ENCODE measurements at places on chromosomes 7 and 10.

DNA sequence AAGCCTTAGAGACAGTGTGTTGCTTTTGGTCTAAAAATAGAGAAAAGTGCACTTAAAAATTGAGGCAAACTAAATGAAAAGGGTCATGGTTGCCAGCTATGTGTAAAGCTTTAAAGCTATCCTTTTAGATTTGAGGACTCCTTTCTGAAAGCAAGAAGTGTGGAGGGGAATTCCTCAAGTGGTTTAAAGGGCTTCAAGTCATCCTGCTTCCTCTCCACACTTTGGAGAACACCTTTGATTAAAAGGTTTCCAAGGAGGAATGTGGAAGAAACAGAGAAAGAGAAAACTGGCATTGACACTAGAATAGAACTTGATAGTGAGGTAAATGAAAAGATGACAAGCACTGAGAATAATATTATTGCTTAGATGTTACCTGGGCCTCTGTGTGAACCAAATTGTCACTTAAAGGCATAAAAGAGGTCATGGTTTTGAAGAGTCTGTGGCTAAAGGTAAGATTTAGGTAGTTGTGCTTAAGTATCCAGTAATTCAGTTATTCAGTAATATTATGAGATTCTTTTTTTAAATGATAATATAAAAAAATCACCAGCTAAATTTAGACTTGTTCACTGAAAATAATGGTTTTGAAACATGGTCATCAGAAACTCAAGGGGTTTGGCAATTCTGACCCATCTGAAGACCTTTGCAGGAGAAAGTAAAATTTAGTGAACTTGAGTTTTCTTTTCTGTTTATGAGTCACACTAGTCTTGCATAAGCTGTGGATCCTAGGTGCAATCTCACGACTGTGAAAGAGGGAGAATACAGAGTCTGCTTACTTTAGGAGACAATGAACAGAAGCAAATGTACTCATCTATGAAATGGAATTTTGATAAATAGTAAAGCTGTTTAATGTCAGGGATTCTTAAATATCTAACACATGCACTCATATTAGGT, 466.0 kb downstream of the KIF20B start:
- no peak for DNase-seq

DNA sequence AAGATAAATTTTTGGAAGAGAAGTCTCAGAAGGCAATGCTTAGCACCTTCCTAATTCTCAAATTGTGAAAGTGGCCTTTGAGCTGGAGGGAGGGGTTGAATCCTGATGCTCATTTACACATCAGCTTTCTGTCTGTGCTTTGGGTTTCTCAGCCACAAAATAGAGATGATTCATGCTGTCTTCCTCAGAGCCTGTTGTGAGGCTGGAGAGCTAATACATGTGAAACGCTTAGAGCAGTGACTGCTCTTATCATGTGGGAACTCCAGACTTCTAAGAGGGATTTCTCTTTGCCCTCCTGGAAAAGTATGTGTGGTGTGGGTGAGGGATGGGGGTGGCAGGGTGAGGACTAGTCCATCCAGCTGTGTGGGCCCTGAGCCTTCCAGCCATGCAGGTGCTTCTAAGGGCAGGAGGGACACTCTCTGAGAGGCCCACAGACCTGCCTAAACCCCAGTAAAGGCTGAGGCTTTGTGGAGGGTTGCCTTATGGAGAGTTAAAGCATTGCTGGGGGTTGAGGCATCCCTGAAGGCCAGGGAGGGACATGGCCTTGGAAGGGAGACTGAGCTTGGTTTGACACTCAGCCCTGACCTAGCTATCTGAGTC, 4.8 kb upstream of the EVX1 start:
- DNase-seq, result no peak

GRCh38 chr7:139071680-139072079, 35.8 kb upstream of the ZC3HAV1L start:
- no peak for DNase-seq

DNA sequence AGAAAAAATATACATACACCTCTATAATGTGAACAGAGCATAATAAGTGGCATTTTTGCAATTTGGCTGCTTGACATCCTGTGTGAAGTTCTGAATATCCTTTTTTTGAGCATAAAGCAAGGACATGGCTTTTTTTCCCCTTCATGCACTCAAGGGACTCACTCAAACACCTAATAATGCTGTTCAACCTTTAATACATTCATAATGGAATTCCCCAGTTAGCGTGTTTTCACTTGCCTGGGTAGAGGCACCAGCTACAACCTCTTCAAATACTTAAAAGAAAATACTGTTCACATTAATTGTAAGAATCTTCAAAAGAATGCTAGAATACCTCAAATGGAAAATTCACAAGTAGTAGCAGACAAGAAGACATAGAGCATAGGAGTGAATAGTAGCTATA, 316.8 kb downstream of the PCDH15 start:
- no peak for DNase-seq

DNA sequence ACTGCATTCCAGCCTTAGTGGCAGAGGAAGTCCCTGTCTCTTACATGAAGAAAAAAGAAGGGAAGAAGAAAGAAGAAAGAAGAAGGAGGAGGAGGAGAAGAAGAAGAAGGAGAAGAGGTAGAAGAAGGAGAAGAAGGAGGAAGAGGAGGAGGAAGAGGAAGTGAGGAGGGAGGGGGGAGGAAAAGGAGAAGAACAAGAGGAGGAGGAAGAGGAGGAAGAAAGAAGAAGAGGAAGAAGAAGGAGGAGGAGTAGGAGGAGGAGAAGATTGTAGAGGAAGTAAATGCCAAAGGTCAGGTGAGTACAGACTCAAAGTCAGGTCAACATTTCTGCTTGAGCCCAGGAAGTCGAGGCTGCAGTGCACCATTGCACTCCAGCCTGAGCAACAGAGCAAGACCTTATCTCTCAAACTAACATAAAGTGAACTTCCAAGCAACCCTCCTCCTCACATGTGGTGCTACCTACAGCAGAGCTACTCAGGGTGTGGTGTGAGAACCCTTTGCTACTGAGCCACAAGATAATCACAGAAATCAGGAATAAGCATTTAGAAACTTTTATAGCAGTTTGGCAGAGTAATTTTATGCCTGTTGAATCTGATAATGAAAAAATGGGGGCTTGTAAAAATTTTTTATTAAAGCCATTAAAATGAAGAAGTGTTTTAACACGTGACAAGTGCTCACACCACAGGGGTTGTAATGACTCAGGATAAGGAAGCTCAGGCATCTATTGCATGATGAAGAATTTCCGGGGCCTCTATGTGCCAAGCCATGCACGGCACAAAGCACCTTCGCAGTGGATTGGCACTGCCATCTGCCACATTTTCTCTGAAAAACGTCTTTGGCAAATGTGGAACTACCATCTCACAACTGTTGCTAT, 224.9 kb upstream of the AUTS2 start:
- no peak for DNase-seq

- DNase-seq, result no peak
These were observed 45.6 kb upstream of the LOXL4 start for GRCh38 chr10:98313598-98313997.
